ENCODE measurements at places on chromosomes 12 and 14.
A peak's percentile ranks its signal among the peaks of the same experiment; 100 is the strongest.

GRCh38 chr14:47346849-47347248 is 328.6 kb downstream of the MDGA2 start:
- no peak for DNase-seq

DNA sequence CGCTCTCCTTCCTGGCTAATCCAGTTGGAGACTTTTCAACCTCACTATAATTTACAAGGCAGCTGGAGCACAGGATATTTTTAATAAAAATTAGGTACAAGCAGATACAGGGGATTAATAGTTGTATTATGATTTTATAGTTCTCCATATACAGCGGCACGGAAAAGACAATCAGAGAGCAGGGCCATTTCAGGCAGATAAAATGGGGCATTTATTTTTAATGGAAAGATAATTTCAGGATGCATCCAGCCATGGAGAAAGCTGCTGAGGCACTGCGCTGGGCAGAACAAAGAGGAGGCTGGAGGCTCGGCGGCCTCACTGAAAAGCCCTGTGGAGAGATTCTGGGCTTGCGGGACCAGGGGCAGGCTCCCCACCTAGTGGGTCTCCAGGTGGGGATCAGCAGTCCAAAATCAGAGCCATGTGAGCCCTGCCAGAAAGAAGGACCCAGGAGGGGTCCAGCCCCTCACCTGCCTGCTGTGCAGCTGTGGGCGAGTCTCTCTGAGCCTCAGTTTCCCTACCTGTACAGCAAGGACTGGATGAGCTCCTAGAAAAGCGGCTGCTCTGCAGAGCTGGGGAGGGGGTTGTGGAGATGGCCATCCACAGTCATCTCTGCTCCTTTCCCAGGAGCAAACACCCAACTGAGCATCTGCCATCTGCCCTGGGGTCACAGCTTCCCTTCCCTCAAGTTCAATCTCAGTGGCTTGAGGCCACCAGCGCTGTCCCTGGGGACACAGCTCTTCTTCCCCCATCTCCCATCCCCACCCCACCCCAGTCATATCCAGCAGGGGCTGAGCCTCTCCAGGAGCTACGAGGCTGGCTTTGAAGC is 23.9 kb upstream of the C14orf180 start:
- no peak for DNase-seq

GRCh38 chr12:132106921-132107320 is 37.2 kb downstream of the DDX51 start:
- no peak for DNase-seq

DNA sequence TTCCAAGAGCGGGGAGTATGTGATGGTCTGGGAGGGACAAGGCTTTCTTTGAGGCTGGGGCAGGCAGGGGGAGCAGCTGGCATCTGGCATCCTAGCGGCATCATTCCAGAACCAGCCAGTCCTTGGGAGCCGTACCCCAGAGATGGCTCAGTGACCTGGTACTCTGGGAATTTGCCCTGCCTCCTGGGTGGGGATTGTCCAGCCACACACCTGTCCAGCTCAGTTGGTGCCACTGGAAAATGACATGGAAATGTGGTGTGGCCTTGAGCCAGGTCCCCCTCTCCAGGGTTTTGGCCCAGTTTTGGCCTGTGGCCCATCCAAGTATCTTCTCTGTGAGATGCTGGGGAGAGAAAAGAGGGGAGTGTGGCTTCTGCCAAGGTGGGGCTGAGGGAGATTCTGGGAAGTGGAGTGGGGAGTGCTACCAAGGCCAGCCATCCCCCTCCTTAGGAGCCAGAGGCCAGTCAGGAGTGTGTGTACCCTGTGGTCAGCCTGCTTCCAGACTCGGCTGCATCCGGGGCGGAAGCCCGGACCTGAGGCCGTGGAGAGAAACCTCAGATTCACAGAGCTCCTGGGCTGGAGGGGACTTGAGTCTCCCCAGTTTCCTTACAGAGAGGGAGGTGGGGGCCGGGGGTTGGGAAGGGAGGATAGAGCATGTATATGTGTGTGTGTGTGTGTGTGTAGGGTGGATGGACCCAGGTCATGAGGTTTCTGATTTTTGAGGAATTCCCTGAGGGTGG is 14.7 kb upstream of the KRT80 start:
- DNase-seq = no peak

- DNase-seq = no peak
Observed at GRCh38 chr14:56081139-56081538, 37.1 kb upstream of the PELI2 start.

- DNase-seq = no peak
Observed at GRCh38 chr12:103748002-103748401, 93.0 kb downstream of the NT5DC3 start.

GRCh38 chr12:69985656-69986055 is 160.6 kb downstream of the MYRFL start:
- DNase-seq = peak; percentile 14

DNA sequence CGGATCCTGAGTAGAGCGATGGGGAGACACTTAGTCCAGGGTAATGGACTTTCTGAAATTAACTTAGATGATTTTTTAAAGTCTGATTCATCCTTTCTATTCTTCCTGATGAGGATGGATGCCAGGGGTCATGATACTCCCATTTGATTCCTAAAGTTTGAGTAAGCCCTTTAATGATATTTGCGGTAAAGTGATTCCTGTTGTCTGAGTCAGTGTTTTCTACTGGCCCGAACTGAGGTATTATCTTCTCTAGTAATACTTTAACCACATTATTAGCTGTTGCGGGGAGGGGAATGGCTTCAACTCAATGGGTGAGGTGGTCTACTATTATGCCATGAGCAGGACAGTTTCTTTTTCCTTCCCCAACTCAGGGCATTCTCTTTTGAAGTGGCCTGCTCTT is 111.6 kb downstream of the RIN3 start:
- no peak for DNase-seq

DNA sequence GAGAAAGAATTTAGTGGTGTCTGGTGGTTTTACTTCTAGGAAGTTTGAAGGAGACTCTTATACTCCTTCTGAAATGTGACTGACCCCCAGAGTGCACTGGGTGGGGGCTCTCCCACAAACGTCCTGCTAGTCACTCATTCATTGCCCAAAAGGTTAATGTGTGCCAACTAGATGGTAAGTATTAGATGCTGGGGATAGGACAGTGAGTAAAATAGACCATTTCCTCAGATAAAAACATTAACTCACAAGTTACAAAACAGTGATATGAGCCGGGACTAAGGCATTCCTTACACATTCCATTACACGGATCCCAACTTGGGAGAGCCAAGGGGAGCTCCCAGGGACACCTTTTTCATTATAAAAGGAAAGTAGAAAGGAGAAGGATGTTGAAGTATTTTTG is 185.1 kb downstream of the ATXN7L3B start:
- DNase-seq = no peak

- DNase-seq = peak; percentile 95
Observed at GRCh38 chr14:100108042-100108825, 43.0 kb downstream of the EVL start.

All from stimulated activated naive CD8-positive, alpha-beta T cell treated with anti-CD3 and anti-CD28 coated beads, Interleukin-15, Interleukin-2, amounts not matched to agents 100 U/mL and 50 U/mL, for 24 hours (primary cell).